NCI-H1105 (cell line): ENCODE measurements at places on chromosomes 4 and X.

DNA sequence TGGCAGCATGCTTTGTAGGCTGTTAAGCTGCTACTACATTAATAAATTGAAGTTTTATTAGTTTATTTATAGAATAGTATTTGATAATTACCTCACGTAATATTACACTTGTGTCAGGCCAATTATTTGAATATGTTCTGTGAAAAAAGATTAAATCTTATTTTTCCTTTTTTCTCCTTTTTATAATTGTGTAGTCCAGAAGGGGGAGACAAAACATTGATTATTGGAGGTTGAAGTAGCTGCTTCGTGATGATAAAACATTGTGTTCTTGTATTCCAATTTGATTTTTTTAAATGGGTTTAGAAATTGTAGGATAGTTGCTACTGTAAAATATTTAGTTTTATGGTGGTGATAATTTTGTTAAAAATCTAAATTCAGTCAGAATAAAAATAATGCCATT is 85.7 kb downstream of the DIAPH2 start:
- no peak for DNase-seq

GRCh38 chr4:145034727-145035211 is 63.2 kb downstream of the ANAPC10 start:
- no peak for DNase-seq

DNA sequence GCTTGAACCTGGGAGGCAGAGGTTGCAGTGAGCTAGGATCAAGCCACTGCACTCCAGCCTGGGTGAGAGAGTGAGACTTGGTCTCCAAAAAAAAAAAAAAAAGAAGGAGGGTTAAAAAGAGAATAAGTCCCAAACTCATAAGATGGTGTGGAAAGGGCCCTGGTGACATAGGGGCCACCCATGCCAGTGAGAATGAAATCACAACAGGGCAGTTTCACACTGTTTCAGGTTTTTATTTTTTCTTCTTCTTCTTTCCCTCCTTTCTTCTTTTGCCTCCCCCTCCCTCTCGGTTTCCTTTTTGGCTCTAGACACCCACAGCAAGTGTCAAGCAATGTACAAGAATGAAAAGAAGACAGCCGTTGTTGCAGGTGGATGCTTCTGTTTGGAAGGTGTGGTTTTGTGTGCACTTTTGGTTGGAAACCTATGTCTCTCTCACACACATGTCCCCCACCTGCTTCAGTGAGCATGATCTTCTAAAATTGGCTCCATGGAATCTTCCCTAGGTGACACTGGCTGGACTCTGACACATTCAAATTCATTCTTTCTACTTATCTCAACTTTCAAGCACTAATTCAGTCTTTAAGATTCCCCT is 14.4 kb upstream of the TLR8 start:
- DNase-seq = no peak

GRCh38 chr4:19135895-19136633 is 1114.5 kb upstream of the LCORL start:
- DNase-seq = no peak
